ENCODE measurements at places on chromosomes 16 and 17.

GRCh38 chr16:49637933-49638672, 217.8 kb downstream of the ZNF423 start:
- H3K4me1 ChIP-seq: no peaks in the 10 kb centered on the region
- no peaks in the 10 kb centered on the region for H3K36me3 ChIP-seq
- H3K27me3 ChIP-seq: no peaks in the 10 kb centered on the region
- no peak for DNase-seq

- no peaks in the 10 kb centered on the region for H3K27me3 ChIP-seq
- no peak overlapping the region for H3K27ac ChIP-seq
- no peak overlapping the region for H3K4me3 ChIP-seq
- no peak for DNase-seq
- H3K4me1 ChIP-seq: peaks cover 7% of the 10 kb centered on the region
These were observed 14.9 kb upstream of the C16orf54 start for GRCh38 chr16:29760567-29761279.

DNA sequence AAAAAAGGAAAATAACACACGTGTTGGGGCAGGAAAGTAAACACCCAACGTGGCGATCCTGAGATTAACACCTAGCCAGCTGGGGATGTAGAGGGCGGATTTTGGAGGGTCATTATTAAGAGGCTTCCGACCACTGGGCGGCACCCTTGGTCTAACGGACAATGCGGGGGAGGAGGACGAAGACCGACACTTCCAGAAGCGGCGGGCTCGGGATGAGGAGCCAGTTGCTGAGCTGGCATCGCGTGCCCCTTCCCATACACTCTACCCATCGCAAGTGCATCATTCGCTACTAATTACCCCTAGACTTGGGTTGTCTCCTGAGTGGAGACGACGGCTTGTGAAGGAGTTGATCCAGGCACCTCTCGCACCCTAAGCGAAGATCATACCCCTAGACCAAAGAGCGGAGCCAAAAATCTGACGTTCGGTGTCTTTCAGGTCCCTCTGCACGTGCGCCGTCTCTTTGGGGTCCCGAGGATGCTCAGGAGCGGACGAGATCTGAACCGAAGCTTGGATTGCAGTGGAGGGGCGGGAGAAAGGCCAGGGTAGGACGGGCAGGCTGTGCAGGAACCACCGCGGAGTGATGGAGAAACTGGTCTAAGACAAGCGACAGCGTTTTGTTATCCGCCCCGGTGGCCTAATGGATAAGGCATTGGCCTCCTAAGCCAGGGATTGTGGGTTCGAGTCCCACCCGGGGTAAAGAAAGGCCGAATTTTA, 17.6 kb downstream of the ZNF213 start:
- peaks cover 11% of the 10 kb centered on the region for H3K36me3 ChIP-seq
- peak; percentile 86 for DNase-seq
- peak overlapping the region; percentile 71 for H3K27ac ChIP-seq
- H3K4me3 ChIP-seq: peak overlapping the region; percentile 68

- H3K27ac ChIP-seq: no peak overlapping the region
- no peak overlapping the region for H3K4me3 ChIP-seq
- no peaks in the 10 kb centered on the region for H3K4me1 ChIP-seq
These were observed 9.3 kb downstream of the ZNF263 start for GRCh38 chr16:3292604-3293003.

- no peak for DNase-seq
- peaks cover 5% of the 10 kb centered on the region for H3K36me3 ChIP-seq
- no peaks in the 10 kb centered on the region for H3K4me1 ChIP-seq
These were observed 11.0 kb downstream of the AMFR start for GRCh38 chr16:56414366-56414765.

GRCh38 chr17:32345951-32346600, 3.9 kb upstream of the ZNF207 start:
- peaks cover 34% of the 10 kb centered on the region for H3K4me1 ChIP-seq
- DNase-seq: no peak
- H3K36me3 ChIP-seq: peaks cover 15% of the 10 kb centered on the region
- no peaks in the 10 kb centered on the region for H3K27me3 ChIP-seq
- no peak overlapping the region for H3K27ac ChIP-seq

- H3K36me3 ChIP-seq: no peaks in the 10 kb centered on the region
- H3K4me3 ChIP-seq: no peak overlapping the region
- H3K4me1 ChIP-seq: no peaks in the 10 kb centered on the region
- no peaks in the 10 kb centered on the region for H3K27me3 ChIP-seq
- no peak for DNase-seq
These were observed 584.7 kb downstream of the WWOX start for GRCh38 chr16:78684030-78684611.

DNA sequence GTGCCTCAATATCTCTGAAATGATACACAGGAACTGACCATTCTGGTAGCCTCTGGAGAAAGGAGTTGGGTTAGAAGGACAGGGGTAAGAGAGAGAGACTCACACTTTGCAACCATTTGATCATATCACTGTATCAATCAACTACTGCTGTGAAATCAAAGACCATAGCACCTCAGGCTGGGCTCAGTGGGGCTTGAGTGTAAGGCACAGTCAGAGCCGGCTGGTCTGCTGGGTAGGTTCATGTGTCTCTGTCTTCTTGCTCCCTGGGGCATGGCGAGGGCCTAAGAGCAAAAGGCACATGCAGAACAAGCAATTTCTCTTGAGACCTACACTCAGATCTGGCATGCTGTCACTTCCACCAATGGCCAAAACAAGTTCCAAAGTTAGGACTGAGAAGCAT, 46.7 kb upstream of the C16orf82 start:
- no peaks in the 10 kb centered on the region for H3K36me3 ChIP-seq
- DNase-seq: no peak
- H3K4me3 ChIP-seq: no peak overlapping the region
- H3K27ac ChIP-seq: no peak overlapping the region

- no peaks in the 10 kb centered on the region for H3K27me3 ChIP-seq
- H3K4me3 ChIP-seq: peak overlapping the region; percentile 43
- peaks cover 31% of the 10 kb centered on the region for H3K4me1 ChIP-seq
- H3K27ac ChIP-seq: no peak overlapping the region
These were observed 791 bp upstream of the PLD6 start for GRCh38 chr17:17206913-17207335.

- DNase-seq: no peak
- H3K36me3 ChIP-seq: peaks cover 2% of the 10 kb centered on the region
- H3K4me1 ChIP-seq: peaks cover 53% of the 10 kb centered on the region
- no peak overlapping the region for H3K4me3 ChIP-seq
- H3K27me3 ChIP-seq: peaks cover 26% of the 10 kb centered on the region
- no peak overlapping the region for H3K27ac ChIP-seq
These were observed 88.7 kb upstream of the CBX4 start for GRCh38 chr17:79927688-79928501.

DNA sequence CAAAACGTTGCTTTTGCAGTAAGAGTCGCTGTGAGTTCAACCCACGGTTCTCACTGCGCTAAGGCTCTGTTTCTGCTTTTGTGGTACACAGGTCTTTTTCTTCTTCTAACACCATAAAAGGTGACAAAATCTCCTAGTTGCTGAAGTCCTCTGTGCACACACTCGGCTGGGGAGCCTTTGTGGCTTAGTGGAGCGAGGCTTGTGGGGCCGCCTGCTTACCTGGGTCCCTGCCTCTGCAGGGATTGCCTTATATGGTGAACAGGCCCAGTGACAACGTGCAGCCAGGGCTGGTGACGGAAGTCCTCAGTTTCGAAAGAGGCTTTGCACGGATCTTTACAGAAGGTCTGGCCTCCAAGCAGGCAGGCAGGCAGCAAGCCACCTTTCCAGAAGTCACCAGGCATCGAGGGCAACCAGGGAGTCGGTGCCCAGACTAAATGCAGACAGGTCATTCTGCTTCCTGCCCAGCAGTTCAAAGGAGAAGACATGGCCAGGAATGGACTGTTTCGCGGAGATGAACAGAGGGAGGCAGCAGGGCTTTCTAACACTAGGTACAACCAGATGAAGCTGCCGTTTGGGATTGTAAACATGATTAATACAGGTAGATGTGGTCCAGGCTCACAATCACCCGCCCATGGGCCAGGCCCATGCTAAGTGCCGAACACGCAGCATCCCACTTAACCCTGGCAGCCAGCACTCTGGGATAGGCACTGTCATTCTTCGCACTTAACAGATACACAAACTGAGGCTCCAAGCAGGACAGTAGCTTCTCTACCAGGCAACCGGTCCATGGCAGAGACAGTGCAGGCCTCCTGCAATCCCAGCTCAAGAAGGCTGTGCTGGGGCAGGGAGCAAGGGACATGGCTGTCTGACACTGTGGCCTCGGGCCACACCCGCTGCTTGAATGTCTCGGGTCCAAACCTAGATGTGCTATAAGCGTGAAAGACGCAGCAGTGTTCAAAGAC, 10.7 kb upstream of the MEAK7 start:
- peaks cover 82% of the 10 kb centered on the region for H3K4me1 ChIP-seq
- no peaks in the 10 kb centered on the region for H3K27me3 ChIP-seq
- H3K27ac ChIP-seq: peak overlapping the region; percentile 99
- H3K4me3 ChIP-seq: peak overlapping the region; percentile 59

DNA sequence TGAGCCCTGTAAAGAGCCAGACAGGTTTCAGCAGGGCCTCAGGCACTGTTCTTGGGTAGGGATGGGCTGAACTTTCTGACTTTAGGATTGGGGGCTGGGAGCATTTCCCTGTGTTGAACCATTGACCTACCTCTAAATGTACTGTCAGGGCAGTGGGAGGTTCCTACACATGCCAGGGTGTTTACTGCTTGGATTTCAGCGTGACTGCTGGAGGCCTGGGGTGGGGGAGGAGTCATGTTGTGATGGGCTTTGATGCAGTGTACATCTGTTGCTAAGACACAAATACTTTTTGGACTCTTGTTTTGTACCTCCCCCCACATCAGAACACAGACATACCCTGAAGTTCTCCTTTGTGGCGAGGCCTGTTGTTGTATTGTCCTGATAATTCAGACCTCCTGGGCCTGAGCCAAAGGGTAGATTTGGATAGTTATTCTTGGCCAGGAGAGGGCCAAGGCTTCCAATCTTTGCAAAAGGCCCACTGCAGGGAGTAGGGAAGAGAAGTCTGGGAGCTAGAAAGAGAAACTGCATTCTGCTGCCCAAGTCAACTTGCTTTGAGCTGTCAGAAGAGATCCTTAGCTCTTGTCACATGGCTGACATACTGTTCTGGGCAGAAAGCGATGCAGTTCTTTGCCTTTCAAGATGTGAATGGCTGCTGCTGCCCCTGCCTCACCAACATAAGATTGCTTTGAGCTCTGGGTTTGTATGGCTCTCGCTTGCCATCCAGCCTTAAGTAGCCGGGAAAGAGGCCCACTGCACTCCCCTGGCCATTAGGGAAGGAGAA, 3.7 kb downstream of the NFE2L1 start:
- H3K36me3 ChIP-seq: peaks cover 62% of the 10 kb centered on the region
- H3K27me3 ChIP-seq: no peaks in the 10 kb centered on the region
- no peak for DNase-seq
- H3K4me1 ChIP-seq: peaks cover 71% of the 10 kb centered on the region
- peak overlapping the region; percentile 47 for H3K27ac ChIP-seq

DNA sequence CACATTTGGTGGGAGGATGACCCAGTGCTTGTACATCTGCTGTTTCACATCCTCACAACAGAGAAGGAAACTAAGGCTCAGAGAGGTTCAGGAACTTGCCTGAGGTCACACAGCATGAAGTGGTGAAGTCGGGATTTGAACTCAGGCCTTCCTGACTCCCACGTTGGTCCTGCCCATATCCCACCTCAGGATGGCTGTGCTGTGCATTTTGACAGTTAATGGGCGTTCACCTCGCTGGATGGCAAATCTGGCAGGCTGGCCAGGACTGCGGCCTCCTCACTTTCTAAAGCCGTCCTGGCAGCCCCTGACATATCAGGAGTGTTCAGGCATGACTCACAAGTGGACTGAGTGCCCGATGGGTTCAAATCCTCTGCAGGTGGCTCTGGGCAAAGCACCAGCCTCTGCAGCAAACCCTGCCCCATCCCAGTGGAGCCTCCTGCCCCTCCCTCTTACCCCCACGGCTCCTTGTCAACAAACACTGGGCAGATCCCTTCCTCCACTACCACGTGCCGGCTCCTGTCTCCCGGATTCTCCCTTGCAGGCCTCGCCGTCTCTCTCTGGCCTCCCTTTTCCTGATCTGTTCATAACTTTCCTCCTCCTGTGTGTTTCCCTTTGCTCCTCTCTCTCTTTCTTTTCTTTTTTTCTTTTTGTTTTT, 29.2 kb downstream of the SOCS3 start:
- H3K27ac ChIP-seq: no peak overlapping the region
- peaks cover 48% of the 10 kb centered on the region for H3K4me1 ChIP-seq
- H3K27me3 ChIP-seq: no peaks in the 10 kb centered on the region
- no peaks in the 10 kb centered on the region for H3K36me3 ChIP-seq
- no peak overlapping the region for H3K4me3 ChIP-seq
- no peak for DNase-seq

- no peaks in the 10 kb centered on the region for H3K4me1 ChIP-seq
- no peaks in the 10 kb centered on the region for H3K27me3 ChIP-seq
- H3K27ac ChIP-seq: no peak overlapping the region
- no peak for DNase-seq
- no peak overlapping the region for H3K4me3 ChIP-seq
- no peaks in the 10 kb centered on the region for H3K36me3 ChIP-seq
These were observed 39.5 kb downstream of the RBFOX1 start for GRCh38 chr16:7372095-7372494.

DNA sequence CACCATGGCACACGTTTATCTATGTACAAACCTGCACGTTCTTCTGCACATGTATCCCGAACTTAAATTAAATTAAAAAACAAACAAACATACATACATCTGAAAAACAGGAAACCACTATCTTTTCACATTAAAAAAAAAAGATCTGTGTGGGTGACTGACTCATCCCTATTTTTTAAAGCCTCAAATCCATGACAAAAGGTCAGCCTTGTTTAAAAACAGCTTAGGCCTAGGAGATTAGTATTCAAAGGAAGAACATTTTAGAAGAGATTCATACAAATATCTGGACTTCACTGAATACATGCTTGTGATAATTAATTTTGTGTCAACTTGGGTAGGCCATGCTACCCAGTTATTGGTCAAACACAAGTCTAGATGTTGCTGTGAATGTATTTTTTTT, 4.7 kb upstream of the PRKAR1A start:
- H3K4me1 ChIP-seq: peaks cover 39% of the 10 kb centered on the region
- no peaks in the 10 kb centered on the region for H3K36me3 ChIP-seq
- H3K27me3 ChIP-seq: no peaks in the 10 kb centered on the region
- no peak for DNase-seq
- H3K27ac ChIP-seq: no peak overlapping the region
- no peak overlapping the region for H3K4me3 ChIP-seq

DNA sequence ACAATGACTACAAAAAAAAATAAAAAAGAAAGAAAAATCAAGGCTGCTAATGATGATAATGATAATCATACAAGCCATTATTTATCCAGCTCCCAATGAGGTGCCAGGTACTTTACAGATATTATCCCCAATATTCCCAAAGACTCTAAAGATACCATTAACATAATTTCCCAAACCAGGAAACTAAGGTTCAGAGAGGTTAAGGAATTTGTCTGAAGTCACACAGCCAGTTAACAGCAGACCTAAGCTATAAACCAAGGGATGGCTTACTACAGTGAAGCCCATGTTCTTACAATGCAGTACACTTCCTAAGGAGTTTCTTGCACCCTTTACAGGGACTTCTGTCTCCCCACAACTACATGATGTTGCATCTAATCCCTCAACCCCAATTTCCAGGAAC, 45.7 kb upstream of the CDH5 start:
- peaks cover 8% of the 10 kb centered on the region for H3K27me3 ChIP-seq
- DNase-seq: no peak
- no peak overlapping the region for H3K4me3 ChIP-seq
- no peak overlapping the region for H3K27ac ChIP-seq
- H3K36me3 ChIP-seq: no peaks in the 10 kb centered on the region

All from activated CD4-positive, alpha-beta memory T cell treated with anti-CD3 and anti-CD28 coated beads, Interleukin-2, amount 10 ng/mL, durations not matched to agents 7 days and 5 days (primary cell).